ENCODE measurements at places on chromosomes 3 and 15.
A peak's percentile ranks its signal among the peaks of the same experiment; 100 is the strongest.

DNA sequence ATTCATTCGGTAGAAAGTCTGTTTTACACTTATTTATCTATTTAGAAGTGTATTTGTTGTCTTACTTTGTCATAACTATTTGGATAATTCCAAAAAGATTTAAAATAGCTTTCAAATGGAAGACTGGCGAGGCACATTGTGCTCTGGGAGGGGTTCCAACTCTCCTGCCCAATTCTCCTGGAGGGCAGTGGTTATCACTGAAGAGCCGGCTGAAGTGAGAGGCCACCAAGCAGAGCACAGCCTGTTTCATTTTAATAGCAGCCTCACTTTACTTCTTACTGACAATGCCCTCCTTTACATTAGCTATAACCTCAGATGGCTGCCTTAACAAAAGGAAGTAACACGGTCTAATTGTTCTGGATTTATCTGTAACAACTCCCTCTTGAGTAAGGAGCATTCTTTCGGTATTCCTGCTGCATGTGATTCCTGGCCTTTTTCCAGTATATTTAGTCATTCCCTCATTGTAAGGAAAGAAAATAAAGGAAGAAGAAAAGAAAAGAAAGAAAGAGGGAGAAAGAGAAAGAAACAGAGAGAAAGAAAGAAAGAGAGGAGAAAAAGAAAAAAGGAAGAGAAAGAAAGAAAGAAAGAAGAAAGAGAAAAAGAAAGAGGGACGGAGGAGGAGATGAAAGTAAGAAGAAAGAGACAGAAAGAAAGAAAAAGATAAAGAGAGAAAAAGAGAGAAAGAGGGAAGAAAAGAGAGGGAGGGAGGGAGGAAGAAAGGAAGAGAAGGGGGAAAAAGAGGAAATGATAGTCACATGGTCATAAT lies 339.8 kb upstream of the WNT5A start:
- DNase-seq = no peak

GRCh38 chr3:140341817-140342403 lies 336.0 kb upstream of the TRIM42 start:
- no peak for DNase-seq

DNA sequence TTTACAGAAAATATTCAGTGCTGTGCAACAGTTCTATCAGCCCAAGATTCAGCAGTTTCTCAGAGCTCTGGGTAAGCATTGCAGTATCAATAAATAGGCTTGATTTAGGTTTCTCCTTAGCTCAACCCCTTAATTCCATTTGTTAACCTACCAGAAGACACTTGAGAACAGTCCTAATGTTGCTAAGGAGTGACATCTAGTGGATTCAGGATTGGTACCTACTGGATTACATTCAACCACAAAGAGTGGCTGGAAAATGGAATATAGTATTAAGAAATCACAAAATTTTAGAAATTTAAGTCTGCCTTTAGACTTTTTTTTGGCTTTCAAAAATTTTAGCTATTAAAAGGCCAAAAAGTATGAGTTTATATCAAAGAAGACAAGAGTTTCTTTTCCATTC lies 34.7 kb downstream of the POLG start:
- peak; percentile 12 for DNase-seq

DNA sequence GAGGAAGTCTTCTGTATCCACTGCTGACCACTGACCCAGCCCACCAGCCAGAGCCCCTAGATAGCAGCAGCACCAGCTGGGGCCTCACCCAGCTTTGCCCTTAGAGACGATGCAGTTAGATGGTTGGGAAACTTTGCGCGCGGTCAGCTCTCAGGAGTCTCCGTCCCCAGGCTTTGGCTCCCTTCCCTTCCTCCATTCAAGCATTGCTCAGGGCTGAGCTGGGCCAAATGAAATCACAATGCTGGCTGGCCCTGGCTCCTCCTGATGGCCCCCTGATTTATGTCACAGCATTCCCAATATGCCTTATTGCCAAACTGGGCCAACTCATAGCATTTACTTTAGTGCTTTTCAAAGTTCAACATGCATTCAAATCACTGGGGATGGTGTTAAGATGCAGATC lies 34.6 kb upstream of the RHCG start:
- DNase-seq = no peak

DNA sequence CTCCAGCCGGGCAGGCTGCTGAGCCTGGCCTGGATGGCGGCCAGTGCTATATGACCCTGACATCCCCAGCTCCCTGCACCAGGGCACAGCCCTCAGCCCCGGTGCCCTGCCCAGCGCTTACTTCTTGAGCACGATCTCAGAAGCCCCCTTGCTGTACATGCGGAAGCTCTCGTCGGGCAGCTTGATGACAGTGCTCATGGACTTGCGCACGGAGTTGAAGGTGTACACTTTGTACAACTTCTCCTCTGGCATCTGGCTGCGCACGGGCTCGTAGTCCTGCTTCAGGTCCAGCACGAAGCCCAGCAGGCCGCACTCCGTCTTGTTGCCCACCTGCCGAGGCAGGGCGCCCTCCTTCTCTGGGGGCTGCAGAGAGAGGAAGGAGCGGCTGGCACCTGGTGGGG lies 38.8 kb upstream of the SEC13 start:
- no peak for DNase-seq

DNA sequence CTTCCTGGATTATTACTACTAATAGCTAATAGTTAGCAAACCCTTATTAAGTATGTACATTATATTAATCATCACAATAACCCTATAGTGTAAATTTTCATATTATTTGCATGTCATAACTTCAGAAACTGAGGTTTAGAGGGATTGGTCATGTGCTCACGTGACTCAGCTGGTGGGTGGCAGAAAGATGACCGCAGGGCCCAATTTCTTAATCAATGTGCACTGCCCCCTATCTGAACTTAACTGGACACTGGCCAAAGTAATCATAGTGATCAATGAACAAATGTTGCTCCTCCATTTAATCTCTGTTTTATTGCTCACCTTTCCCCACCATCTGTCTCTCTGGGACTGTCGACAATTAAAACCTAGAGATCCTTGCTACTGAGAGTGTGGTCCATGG lies 52.2 kb downstream of the PLD1 start:
- no peak for DNase-seq

- no peak for DNase-seq
Observed at GRCh38 chr3:32945136-32945535, 6.3 kb upstream of the CCR4 start.

DNA sequence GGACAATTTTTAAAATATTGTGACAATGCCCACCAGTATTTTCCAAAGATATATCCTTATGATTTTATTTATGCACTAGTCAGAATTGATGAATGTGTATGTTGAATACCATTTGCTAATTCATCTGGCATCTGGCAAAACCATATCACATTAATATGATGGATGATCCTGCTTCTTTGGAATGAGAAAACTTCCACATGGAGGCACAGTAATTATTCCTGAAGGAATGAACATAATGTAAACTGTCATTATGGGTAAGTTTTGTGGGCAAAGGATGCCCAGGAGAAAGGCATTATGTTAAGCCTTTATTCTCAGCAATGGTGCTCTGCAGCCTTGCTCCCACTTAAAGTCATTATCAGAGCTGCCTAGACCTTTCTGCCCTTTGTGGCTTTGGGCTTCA lies 113.0 kb upstream of the MME start:
- DNase-seq = no peak

DNA sequence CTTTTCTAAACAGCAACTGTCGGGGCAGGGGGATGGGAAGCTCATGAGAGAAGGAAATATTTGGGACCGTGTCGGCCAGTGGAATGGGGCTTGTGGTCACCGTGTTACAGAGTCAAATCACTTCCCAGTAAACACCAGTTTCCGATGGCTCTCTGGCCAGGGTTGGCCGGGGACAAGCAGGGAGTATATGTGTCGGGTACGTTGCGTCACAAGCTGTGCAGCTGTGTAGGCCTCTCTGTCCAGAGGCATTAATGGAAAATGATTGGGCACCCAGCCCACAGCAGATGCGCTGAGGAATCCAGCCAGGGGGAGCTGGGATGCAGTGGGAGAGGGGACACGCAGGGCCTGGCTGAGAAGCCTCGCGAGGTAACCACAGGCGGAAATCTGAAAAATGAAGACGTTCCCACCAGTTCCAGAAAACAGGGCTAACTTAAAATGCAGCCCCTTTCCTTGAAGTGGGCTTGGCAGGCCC lies 15.8 kb upstream of the ALDH1A3 start:
- no peak for DNase-seq

GRCh38 chr15:93035953-93036810 lies 52.8 kb downstream of the RGMA start:
- DNase-seq = no peak

- no peak for DNase-seq
Observed at GRCh38 chr15:94277485-94277884, 46.1 kb downstream of the MCTP2 start.

DNA sequence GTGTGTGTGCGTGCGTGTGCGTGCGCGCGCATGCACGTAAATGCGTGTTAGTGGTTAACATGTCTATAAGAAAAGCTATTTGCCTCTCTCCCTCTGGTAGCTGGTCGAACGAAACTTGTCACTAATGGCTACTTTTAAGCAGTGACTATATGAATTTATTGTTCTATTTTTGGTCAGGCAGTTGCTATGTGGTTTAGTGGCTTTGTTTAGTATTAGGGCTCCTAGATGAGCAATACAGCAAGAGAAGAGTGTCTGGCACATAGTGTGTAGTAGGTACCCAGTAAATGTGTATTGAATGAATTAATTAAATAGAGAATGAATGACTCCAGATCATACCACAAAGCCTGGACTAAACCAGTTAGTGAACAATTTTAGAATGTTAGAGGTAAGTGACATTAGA lies 171.6 kb downstream of the PPM1L start:
- DNase-seq = no peak

- no peak for DNase-seq
Observed at GRCh38 chr15:45521596-45522327, 793 bp downstream of the SLC30A4 start.

DNA sequence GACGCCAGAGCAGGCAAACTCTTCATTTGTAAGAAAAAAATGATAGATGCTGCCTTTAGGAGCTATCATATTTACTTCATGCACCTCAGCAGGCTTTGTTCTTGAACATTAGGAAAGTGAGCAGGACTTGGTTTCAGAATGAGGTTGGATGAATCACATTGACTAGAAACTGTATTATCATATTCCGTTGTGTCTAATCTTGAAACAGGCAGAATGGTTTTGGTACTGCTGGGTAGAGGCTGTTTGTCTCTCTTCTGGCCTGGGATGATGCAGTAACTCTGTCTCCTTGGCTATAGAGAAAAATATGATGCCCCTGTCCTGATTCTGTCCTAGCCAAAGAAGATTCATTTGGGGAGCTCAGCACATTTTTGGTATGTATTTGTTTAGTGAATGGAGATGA lies 344.2 kb upstream of the GRM7 start:
- no peak for DNase-seq

GRCh38 chr3:36874424-36874823 lies 70.4 kb downstream of the TRANK1 start:
- DNase-seq = no peak

GRCh38 chr3:19811689-19812088 lies 122.3 kb downstream of the EFHB start:
- no peak for DNase-seq

DNA sequence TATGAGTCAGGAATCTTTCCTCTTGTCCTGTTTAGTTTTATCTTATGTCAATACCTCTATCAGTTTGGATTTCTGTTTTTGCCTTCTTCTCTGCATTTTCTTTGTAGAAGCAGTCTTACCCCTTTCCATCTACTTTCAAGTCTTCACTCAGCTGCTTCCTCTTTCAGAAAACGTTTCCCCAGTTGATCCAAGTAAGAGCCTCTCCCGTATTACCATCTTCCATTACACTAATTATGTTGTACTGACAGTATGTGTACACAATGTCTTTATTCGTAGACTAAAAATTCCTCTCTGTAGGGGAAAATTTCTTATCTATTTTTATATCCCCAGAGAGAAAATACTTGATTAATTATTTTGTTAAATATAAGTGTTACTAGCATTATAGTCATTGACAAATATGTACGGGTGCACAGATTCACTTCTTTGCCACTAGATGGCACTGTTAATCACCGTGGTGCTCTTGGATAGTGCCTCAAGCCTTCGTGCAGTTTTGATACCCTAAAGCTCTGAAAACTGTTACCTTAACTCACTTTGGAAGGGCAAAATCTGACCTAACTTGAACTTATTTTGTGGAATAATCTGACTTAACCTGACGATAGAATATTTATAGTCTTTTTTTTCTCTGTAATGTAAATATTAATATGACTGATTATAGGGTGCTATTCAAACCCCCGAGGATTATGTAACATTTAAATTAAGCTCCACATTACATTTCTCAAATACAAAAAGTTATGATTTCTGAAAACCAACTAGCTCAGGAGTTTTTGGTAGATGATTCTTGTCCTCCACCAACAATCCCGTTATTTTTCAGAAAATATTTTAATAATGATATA lies 74.2 kb upstream of the POU1F1 start:
- peak; percentile 15 for DNase-seq

DNA sequence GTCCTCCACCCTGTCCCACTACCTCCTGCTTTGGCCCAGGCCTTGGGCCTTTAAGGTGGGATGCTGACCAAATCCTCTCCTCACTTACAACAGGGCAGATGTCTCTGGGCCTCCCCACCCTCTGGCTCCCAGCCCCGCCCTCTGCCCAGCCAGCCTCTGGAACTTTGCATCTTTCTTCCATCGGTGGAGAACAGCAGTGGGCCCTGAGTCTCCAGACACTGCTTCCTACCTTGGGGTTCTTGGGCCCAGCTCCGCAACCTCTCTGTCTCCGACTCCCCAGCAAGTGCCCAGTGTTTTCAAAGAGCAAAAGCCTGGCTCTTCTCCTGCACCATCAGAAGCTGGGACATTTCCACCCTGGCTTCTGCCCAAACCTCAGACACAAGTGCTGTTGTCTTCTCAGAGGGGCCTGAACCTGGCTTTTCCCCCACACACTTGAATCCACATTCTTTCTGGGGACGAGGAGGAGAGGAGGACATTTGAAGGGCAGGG lies 33.1 kb downstream of the MRAS start:
- peak; percentile 14 for DNase-seq

GRCh38 chr3:193693774-193694173 lies 100.8 kb downstream of the OPA1 start:
- no peak for DNase-seq

DNA sequence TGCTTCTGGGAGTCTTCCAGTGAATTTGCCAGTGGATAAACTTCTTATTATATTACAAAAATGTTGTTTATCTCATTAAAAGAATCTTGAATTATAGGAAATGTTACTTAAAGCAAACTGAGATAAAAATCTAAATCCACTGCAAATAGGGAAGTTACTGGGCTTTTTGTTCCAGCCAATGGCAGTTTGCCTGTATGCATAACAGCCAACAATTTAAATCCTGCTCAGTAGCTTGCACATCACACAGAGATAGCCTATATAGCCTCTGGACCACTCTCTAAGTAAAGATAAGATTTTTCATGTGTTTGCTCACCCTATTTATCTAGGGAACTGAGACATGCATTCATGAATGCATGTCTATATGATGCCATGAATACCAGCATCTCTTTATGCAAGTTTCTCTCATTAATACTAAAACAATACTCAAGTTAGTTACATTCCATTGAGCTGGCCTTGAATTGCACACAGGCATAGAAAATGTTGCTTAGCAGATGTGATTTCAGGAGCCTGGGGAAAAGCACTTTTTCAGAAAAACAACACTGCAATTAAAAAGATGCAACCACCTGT lies 92.1 kb upstream of the GPR149 start:
- no peak for DNase-seq

GRCh38 chr3:87410110-87410509 lies 133.7 kb upstream of the POU1F1 start:
- peak; percentile 10 for DNase-seq

Data from GM04504 (cell line).